Activated CD4-positive, alpha-beta memory T cell treated with anti-CD3 and anti-CD28 coated beads for 36 hours (primary cell): ENCODE measurements at places on chromosomes 7 and 10. TPM values are rescaled to one million over a fixed set of nuclear protein-coding genes. Genes with fewer than 3 reads are reported as not detected.

CAV1 gene
- total RNA-seq = 0.07 TPM

SDK1 gene
- total RNA-seq = 0.14 TPM

HELLS gene
- total RNA-seq = 141 TPM

FBXL13 gene
- total RNA-seq = 0.63 TPM

GFRA1 gene
- not detected for total RNA-seq

SEPTIN7 gene
- 227 TPM for total RNA-seq

PAX2 gene
- total RNA-seq = not detected

VPS37D gene
- 0.26 TPM for total RNA-seq

KIAA1217 gene
- 1.1 TPM for total RNA-seq

PRSS2 gene
- total RNA-seq = not detected

IGFBP1 gene
- not detected for total RNA-seq

GHRHR gene
- total RNA-seq = not detected

GPER1 gene
- total RNA-seq = 0.12 TPM

CHRM2 gene
- not detected for total RNA-seq

CLDN4 gene
- total RNA-seq = 0.14 TPM

TAS2R16 gene
- total RNA-seq = not detected

SPACDR gene
- 3.5 TPM for total RNA-seq

NOS3 gene
- 10.4 TPM for total RNA-seq

CDC14C gene
- not detected for total RNA-seq

VSTM2A gene
- not detected for total RNA-seq

KCNIP2 gene
- 1.4 TPM for total RNA-seq

SLC13A1 gene
- total RNA-seq = not detected

SPDYE5 gene
- not detected for total RNA-seq

RAB11FIP2 gene
- 9.4 TPM for total RNA-seq

IL15RA gene
- total RNA-seq = 20.1 TPM

C10orf67 gene
- 0.31 TPM for total RNA-seq

NUTM2A gene
- total RNA-seq = 0.17 TPM

TUBB8 gene
- total RNA-seq = not detected

SUN1 gene
- 69.9 TPM for total RNA-seq

LRRTM3 gene
- total RNA-seq = not detected

SPDYE16 gene
- total RNA-seq = 0.19 TPM

SGCE gene
- total RNA-seq = 0.50 TPM

TEX36 gene
- not detected for total RNA-seq

NKX2-3 gene
- total RNA-seq = not detected

NEBL gene
- total RNA-seq = not detected

ICA1 gene
- total RNA-seq = 2.3 TPM

THSD7A gene
- total RNA-seq = not detected

GIMAP7 gene
- 44.1 TPM for total RNA-seq

RASA4B gene
- total RNA-seq = 10.4 TPM

METTL27 gene
- total RNA-seq = 2.3 TPM

RBM20 gene
- total RNA-seq = not detected

ESYT2 gene
- total RNA-seq = 62.4 TPM

WDR37 gene
- total RNA-seq = 19.4 TPM

SH2D4B gene
- total RNA-seq = 0.12 TPM

TFPI2 gene
- not detected for total RNA-seq
